ENCODE measurements at places on chromosomes 2 and 18. TPM values are rescaled to one million over a fixed set of nuclear protein-coding genes. Genes with fewer than 3 reads are reported as not detected.
A peak's percentile ranks its signal among the peaks of the same experiment; 100 is the strongest.

DNA sequence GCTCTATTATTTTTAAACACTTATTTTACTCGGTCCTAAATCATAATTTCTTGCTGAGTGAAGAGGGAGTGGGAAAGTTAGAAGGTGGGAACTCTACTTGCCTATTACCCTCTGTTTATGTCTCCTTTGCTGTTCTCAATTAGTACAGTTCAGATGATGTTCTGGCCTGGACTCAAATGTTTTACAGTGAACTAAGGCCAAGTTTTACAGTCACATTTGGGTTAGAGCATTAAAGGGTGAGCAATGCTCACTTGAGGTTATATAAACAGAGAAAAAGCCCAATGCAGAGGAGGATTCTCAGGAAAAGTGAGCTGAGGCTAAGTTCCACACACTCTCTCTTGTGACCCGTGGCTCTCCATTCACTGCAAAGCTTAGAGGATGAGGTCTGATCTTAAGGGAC lies 52.4 kb downstream of the ITSN2 start:
- no peaks in the 10 kb centered on the region for H3K36me3 ChIP-seq
- H3K27ac ChIP-seq: no peak overlapping the region
- H3K4me1 ChIP-seq: no peaks in the 10 kb centered on the region
- H3K4me3 ChIP-seq: no peak overlapping the region
- no peaks in the 10 kb centered on the region for H3K27me3 ChIP-seq
- no peak for DNase-seq

GRCh38 chr18:65133610-65134009 lies 617.2 kb upstream of the CDH7 start:
- H3K4me3 ChIP-seq: no peak overlapping the region
- H3K27me3 ChIP-seq: no peaks in the 10 kb centered on the region
- no peaks in the 10 kb centered on the region for H3K4me1 ChIP-seq

- no peak for DNase-seq
- H3K27ac ChIP-seq: peak overlapping the region; percentile 70
- no peaks in the 10 kb centered on the region for H3K27me3 ChIP-seq
- H3K36me3 ChIP-seq: no peaks in the 10 kb centered on the region
- no peak overlapping the region for H3K4me3 ChIP-seq
- H3K4me1 ChIP-seq: peaks cover 76% of the 10 kb centered on the region
Measured at GRCh38 chr2:68768461-68768860, 33.9 kb downstream of the ARHGAP25 start.

DNA sequence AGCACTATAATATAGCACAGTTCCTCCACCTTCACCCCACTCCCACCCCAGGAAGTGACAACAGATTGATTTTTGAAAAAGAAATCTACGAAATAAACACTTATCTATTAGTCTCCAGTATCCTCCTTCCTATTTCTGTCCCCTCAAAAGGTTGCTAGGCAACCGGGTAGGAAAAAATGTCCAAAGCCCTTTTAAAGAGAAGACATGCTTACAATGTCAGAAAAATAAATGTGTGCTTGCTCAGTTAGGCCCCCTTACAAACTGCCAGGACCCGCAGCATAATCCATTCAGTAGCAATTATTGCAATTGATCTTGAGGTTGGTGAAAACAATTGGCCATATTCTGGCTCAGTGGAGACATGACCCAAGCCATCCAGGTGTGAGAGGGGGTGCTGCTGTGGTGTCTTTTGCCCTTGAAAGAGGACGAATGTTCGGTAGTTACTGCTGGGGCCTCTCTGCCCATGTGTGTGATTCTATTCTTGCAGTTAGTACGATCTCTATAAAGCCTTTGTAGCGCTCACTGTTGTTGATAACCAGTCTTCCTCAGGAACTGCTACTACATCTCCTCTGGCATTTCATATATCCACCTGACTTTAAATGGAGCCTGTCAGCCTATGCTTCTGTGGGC lies 144.3 kb downstream of the MYO3B start:
- peaks cover 4% of the 10 kb centered on the region for H3K27me3 ChIP-seq
- H3K4me3 ChIP-seq: no peak overlapping the region
- H3K27ac ChIP-seq: no peak overlapping the region
- H3K36me3 ChIP-seq: no peaks in the 10 kb centered on the region

- peaks cover 45% of the 10 kb centered on the region for H3K27me3 ChIP-seq
- DNase-seq: no peak
- H3K4me1 ChIP-seq: no peaks in the 10 kb centered on the region
- H3K27ac ChIP-seq: no peak overlapping the region
- H3K36me3 ChIP-seq: no peaks in the 10 kb centered on the region
- H3K4me3 ChIP-seq: no peak overlapping the region
Measured at GRCh38 chr2:224042191-224042696, 3.2 kb upstream of the SERPINE2 start.

Gene HOXD12
- not detected for total RNA-seq

Gene NTSR2
- not detected for total RNA-seq

DNA sequence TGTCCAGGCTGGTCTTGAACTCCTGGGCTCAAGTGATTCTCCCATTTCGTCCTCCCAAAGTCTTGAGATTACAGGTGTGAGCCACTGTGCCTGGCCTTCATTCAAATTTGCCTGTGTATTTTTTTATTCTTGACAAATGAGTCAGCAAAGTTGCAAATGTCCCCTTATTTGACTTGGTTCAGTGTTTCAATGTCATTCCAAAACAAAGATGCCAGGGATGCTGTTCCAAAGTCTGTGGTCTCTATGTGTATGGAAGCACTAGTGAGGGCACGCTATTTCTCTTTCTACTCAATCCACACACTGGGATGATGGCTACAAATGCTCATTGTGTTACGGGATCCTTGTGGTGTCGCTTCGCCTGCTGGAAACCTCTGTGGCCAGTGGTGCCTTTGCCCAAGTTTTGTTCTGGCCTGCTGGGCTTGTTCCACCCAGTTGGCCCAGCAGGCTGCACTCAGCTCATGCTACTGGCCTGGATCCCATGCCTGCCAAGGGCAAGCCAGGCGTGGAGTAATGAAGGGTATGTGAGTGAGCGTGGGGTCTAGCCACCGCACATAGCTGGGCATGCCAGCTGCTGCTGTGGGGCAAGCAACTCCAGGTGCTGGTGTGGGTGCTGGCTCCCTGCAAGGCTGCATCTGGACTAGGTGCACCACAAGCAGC lies 35.6 kb downstream of the FBXO48 start:
- H3K36me3 ChIP-seq: no peaks in the 10 kb centered on the region
- H3K27ac ChIP-seq: no peak overlapping the region
- no peaks in the 10 kb centered on the region for H3K27me3 ChIP-seq
- no peak overlapping the region for H3K4me3 ChIP-seq

Gene ZNF638
- total RNA-seq: 169 TPM
